ENCODE measurements at places on chromosomes 4 and X.

DNA sequence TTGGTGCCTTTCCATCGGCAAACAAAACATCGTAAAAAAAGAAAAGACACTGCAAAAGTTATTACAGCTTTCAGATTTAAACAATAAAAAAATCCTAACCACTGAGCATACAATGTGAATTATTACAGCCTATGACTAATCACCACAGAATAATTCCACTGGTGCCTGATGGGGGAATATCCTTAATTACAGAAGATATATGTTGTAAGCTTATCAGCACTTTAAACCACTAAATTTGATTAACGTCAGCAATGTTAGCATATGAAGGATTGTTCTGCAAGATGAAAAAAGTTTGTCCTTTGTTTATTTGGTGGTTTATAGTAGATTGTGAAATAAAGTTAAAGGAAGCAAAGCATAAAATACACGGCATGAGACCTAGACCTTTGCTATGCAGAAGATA lies 210.2 kb upstream of the ADAMTS3 start:
- peak; percentile 10 for DNase-seq

DNA sequence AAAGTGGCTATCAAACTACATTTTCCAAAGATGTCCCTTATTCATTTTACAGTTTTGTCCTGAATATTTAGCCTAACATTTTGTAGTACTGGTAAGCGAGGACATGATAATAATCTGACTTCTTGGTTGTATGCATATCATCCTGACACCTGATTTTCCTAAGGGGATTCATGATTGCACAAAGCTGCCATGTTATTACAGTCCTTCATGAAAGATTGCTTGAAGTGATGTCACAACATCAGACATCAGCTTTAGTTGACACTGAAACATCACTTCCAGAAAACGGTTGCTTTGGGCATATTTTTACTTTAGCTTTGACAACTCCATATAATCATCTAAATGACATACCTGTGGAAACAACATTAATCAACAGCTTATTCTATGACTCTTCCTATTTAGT lies 188.7 kb upstream of the PABPC4L start:
- DNase-seq: no peak

GRCh38 chr4:144658903-144659302 lies 12.9 kb downstream of the HHIP start:
- peak; percentile 23 for DNase-seq

- DNase-seq: no peak
These were observed 65.5 kb downstream of the ACOX3 start for GRCh38 chr4:8374851-8375649.

DNA sequence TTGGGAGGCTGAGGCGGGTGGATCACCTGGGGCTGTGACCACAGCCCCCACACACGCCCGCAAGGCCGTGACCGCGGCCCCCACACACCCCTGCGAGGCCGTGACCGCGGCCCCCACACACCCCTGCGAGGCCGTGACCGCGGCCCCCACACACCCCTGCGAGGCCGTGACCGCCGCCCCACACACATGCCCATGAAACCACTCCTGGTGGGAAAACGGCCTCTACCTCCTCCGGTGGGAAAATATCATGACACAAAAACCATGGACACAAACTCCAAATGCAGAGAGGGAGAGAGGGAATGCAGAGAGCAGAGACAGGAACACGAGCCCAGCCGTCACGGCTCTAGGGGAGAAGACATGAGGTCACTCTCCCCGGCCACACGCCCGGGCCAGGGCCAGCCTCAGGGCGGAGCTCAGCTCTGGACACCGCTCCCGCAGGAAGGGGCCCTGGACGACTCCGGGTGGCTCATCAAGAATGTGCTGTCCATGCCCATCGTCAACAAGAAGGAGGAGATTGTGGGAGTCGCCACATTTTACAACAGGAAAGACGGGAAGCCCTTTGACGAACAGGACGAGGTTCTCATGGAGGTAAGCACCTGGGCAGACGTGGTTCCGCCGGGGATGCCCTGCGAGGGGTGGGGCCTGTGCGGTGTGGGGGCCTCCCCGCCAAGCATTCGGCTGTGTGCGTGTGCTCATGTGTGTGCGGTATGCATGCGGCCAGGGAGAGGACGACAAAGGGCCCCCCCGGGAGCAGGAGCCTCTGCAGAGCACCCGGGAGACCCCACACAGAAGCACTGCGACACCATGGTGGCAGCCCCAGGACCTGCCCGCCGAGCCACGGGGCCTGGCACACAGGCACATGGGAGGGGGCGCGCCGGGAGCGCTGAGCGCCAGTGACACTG lies 17.4 kb downstream of the ATP5ME start:
- no peak for DNase-seq

DNA sequence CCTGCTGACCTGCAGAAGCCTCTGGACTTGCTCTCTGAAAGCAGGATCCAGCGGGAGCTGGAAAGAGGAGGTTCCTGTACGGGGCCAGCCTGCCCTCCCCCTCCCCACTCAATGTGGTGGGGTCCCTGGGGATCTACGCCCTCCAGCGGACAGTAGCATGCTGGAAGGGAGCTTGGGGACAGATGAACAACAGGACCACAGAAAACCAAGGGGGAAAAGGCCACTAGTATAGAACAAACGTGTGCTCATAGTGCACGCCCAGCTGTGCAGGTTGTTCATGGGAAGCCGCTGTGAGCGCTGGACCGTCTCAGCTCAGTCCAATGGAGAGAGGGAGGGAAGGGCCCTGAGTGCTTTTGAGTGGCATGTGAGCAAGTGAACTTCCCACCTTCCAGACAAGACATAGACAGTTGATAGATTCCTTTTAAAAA lies 15.8 kb downstream of the HMX1 start:
- DNase-seq: no peak

GRCh38 chr4:138003248-138003647 lies 238.9 kb downstream of the SLC7A11 start:
- no peak for DNase-seq

GRCh38 chrX:29478336-29479069 lies 736.9 kb upstream of the MAGEB2 start:
- DNase-seq: no peak

- no peak for DNase-seq
These were observed 24.4 kb upstream of the RP2 start for GRCh38 chrX:46812445-46812844.

DNA sequence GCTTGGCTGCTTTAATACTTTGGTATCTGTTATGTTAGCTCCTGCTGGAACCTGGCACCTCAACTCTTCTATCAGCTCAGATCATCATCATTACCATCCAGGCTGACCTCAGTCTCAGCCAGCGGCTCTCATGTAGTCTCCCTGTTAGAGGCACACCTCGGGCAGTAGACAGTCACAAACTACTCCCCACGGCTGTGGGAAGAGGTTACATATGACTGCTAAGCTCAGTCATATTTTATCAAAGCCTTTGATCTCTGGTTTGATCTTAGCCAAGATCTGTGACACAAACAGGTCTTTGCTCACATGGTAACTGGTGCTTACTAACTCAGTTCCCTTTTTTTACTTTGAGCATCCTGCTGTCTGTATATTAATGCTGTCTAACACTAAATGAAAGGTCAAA lies 384.9 kb downstream of the CENPC start:
- DNase-seq: no peak

GRCh38 chr4:25795566-25796454 lies 67.0 kb downstream of the SEL1L3 start:
- DNase-seq: peak; percentile 64

DNA sequence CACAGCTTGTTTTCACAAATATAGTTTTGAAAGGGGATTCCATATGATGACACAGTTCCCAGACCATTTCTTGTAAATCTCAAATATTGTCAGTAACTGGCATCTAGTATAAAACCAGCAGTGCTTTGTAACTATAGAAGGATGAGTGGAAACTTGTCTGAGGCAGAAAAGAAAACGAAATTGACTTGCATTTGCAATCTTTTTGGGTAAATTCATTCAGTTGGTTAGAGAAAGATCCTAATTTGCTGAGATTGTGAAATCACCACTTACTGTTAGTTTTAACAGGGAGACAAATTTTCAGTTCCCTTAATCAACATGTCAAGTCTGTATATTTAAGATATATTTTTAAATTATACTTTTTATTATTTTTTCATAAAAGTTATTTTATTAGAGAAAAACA lies 71.5 kb upstream of the VEGFC start:
- DNase-seq: no peak

DNA sequence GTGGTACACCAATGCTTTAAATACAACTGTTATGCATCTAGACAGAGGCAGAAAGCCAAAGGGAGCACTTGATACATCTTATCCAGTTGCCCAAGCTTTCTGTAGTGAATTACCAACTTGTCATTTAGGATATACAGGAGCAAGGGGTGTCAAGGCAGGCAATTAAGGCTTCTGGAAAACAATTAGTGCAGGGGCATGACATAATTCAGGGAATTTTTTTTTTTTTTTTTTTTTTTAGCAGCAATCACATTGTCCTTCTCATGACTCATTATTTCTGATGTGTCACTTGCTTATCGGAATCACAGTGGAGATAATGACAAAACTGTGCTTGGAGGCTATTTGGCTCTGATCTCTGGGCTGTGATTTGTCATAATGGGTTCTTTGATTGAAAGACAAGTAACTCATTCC lies 259.5 kb downstream of the ARHGAP24 start:
- DNase-seq: no peak

DNA sequence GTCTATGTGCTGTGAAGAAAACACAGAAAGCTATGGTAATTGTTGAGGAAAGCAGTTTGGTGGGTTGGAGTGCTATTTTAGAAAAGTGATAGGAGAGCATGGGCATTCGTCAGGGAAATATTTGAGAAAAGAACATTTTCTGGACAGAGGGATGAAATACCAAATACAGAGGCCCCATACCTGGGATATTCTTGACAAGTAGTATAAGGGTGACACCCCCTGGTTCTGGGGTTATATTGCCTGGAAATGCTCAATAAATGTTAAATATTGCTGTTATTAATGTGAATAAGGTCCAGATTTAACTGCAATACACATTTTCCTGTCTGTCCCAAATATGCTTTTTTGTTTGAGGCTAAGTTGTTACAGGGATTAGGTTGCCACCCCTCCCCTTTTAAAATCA lies 42.9 kb downstream of the WWC2 start:
- no peak for DNase-seq

GRCh38 chrX:53312946-53313727 lies 31.8 kb upstream of the IQSEC2 start:
- no peak for DNase-seq
